ENCODE measurements at places on chromosomes 12 and 14.

DNA sequence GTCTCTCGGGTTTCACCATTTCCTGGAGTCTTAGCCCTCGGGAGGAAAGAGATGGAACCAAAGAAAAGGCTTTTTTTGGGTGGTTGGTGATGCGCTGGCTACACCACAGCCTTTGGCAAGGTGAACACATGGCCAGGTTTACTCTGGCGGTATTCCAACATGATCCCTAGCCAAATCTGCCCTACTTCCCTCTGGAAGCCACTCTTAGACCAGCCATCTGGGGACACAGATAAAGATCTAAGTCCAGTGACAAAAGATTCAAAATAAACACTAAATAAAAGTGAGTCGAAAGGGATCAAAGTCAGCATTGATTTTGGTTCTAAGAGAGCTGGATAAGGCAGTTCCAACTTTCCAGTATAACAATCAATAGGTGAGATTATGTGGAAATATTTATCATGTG is 694.5 kb downstream of the VRK1 start:
- DNase-seq = no peak

- DNase-seq = no peak
Measured at GRCh38 chr12:65090461-65090860, 30.6 kb downstream of the WIF1 start.

DNA sequence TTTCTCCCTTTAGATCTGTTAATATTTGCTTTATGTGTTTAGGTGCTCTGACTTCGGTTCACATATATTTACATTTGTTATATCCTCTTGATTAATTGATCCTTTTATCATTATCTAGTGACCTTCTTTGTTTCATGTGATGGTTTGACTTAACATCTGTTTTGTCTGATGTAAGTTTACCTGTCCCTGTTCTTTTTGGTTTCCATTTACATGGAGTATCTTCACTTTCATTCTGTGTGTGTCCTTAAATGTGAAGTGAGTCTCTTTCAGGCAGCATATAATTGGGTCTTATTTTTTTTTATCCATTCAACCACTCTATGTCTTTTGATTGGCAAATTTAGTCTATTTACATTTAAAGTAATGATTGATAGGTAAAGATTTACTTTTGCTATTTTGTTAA is 24.2 kb downstream of the TRMT5 start:
- DNase-seq = no peak

GRCh38 chr12:93530358-93530757 is 42.1 kb upstream of the SOCS2 start:
- peak; percentile 50 for DNase-seq

GRCh38 chr12:103197725-103198388 is 240.4 kb downstream of the ASCL1 start:
- DNase-seq = no peak

GRCh38 chr12:15735837-15736615 is 53.2 kb downstream of the EPS8 start:
- no peak for DNase-seq

GRCh38 chr12:40032433-40033241 is 73.2 kb downstream of the SLC2A13 start:
- no peak for DNase-seq

DNA sequence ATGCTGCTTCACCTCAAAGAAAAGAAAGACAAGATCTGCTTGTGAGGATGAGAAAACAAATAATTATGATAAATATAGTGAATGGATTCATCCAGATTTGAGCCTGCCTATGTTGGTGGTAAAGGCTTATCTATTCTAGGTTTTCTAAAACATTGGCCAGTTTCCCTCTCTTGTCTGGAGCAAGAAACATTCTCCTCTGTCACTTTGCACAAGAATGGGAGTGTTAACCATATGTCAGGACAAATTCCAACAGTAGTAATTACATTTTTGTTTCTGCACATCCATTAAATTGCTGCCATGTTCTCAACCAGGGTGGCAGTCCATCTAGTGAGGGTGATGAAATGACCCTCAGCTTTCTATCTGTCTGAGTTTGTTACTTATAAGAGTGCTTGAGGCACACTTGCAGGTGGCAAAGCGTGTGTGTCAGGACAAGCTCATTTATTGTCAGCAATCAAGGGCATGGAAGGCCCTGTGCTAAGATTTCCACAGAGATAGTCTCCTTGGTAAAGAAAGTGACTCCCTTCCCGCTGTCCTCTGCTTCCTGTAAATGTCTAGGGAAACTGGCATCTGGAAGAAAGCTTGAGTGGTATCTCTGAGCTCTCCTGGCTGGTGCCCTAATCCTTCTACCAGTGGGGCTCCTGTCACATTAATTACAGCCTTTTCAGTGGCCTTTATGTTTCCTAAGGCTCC is 502.1 kb upstream of the FLRT2 start:
- no peak for DNase-seq

DNA sequence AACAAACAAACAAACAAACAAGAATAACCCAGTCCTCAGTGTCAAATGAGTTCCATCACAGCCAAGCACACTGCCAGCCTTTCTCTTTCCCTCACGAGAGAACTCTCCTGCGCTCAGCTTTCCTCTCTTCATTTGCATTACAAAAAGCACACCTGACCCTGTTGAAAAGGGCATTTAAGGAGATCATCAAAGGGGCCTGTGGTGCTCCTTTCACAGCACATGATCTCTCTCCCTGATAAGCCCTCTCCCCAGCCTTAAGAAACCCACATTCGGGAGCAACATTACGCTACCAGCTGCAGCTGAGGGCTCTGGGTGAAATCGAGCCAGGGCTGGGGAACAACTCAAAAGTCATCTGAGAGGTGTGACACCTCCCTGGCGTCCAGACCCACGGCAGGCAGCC is 165.6 kb upstream of the TMCC3 start:
- no peak for DNase-seq

DNA sequence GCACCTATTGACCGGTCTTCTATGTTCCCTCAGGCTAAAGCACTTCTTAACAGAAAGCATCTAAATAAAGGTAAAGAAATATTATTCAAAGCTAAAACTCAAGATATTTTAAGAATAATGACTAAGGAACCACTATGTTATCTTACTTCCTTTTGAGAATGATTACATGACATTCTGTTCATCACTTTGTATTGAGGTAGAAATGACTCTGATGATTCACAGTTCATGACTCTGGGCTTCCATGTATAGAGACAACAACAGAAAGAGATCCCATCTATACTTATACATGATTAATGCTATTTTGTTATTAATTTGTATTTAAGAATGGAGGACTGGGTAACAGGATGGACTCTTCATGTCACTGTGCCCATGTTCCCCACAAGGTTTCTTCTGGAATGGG is 218.3 kb upstream of the OR4E1 start:
- DNase-seq = no peak

GRCh38 chr12:122584177-122584863 is 57.3 kb downstream of the KNTC1 start:
- no peak for DNase-seq

- DNase-seq = peak; percentile 89
Measured at GRCh38 chr12:66144791-66145754, 14.5 kb upstream of the LLPH start.

DNA sequence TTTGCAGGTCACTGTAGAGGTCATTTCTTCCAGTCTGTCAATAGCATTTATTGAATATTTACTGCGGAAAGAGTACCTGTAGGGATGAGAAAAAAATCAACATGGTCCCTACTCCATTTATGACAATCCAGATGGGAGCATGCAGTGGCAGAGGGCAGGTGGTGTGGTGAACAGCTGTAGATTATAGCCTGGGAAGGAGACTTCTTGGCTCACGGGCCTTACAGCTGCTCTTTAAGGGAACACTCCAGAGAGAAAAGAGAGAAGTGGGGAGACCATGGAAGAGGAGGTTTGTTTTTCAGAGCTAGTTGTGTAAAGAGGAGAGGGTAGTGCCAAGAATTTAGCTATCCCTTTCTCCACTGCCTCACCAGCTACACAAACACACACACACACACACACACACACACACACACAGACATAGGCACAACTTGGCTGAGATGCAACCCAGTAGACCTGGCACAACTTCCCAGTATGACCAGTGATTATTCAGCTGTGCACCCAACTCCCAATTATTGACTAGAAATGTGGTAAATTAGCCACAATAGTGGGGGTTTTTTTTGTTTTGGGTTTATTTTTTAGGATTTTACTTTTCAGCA is 41.0 kb downstream of the GPHB5 start:
- DNase-seq = peak; percentile 11

- peak; percentile 11 for DNase-seq
Measured at GRCh38 chr14:32121948-32122347, 44.8 kb downstream of the ARHGAP5 start.

- DNase-seq = no peak
Measured at GRCh38 chr14:94056579-94057308, 24.3 kb downstream of the DDX24 start.

GRCh38 chr12:112543751-112544150 is 125.0 kb downstream of the PTPN11 start:
- no peak for DNase-seq

- no peak for DNase-seq
Measured at GRCh38 chr14:83533734-83534133, 1996.2 kb upstream of the FLRT2 start.

- peak; percentile 66 for DNase-seq
Measured at GRCh38 chr12:46384451-46385309, 12.1 kb upstream of the SLC38A2 start.

DNA sequence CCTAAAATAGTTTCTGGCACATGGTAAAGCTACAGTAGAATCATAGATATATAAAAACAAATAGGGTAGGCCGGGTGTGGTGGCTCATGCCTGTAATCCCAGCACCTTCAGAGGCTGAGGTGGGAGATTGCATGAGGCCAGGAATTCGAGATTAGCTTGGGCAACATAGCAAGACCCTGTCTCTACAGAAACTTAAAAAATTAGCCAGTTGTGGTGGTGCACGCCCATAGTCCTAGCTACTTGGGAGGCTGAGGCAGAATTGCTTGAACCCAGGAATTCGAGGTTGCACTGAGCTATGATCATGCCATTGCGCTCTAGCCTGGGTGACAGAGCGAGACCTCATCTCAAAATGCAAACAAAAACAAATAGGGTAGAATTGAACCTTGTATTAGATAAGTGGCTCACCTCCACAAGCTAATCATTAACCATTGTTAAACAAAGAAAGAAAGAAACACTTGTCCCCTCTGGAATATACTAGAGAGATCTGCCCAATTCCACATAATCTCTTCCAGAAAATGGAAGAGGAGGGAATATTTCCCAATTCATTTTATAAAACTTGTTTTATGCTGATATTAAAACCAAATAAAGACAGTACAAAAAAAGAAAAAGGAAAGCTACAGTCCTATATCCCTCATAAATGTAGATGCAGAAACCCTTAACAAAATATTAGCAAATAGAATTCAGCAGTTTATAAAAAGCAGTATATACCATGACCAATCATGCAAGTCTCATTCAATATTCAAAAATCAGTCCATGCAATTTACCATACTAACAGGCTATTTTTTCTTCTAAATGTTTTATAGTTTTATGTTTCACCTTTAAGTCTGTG is 22.7 kb upstream of the DHRS2 start:
- no peak for DNase-seq

- DNase-seq = no peak
Measured at GRCh38 chr12:105072888-105073488, 11.3 kb downstream of the ALDH1L2 start.

DNA sequence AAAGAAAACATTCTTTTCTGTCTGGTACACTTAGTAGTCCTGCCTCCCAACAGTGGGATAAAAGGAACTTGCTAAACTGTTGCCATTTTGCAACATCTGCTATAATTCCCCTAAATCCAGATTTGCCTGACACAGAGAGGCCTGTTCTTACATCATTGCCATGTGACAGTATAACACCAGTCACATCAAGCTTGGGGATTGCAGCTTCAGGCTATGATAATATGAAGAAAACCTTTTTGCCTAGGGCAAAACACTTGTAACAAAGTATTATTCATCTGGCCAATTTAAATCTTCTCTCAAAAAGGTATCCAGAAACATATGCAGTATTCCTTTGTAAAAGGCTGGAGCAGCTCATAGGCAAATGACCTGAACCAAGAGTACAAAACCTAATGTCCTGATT is 80.9 kb upstream of the OTX2 start:
- no peak for DNase-seq

DNA sequence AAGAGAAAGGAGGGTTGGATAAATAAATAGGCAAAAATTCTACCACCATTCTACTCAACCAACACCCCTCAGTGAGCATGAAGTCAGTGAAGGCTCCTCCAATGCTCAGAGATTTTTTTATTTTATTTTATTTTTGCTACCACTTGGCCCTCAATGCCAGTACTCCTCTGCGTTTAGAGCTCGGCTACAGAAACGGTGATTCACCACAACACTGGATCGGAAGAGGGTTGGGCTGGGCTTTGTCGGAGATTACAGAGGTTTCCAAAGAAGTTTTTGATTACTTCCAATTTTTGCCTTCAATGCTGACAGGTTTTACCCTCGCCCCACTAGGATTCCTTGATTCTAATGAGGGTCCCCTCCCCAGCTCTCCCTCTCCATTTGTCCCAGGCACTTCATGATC is 1027.2 kb upstream of the TMEM132C start:
- peak; percentile 44 for DNase-seq

DNA sequence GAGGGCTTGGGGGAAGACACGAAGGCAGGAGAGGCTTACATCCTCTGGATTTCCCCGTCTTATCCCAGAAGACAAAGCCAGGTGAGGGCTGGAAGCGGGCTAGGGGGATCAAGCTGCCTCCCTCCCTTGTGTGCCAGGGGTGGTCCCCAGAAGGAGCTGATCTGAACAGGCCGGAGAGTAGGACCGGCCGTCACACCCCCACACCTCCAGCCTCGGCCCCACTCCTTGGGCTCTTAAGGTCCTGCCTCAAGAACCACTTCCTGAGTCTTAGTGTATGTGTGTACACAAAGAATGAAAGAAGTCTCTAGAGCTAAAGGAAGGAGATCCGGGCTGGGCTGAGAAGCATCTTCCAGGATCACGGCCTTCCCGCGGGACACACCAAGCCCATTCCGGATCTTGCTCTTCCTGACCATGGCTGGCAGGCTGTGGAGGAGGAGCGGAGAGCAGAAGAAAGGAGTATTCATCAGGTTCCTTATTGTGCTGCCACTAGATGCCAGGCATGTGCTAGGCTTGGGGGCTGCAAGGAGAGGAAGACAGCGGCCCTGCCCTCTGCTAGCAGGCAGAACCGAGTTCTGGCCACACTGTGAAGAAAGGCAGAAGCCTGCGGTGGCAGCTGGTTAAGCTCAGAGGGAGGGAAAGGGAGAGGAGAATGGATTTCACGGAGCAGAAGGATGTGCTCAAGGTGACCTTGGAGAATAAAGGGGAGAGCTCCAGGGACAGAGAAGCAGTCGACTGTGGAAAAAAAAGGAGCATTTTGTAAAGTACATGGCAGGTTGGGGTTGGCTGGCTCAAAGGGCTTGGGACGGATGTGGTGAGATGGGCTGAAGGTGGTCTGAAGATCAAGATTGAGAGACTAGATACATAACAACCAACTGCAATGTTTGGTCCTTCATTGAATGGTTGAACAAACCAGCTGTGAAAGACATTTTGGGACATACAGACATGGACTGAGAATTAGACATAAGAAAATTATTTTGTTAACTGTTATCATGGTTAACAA is 1.3 kb upstream of the CD63 start:
- DNase-seq = peak; percentile 56

DNA sequence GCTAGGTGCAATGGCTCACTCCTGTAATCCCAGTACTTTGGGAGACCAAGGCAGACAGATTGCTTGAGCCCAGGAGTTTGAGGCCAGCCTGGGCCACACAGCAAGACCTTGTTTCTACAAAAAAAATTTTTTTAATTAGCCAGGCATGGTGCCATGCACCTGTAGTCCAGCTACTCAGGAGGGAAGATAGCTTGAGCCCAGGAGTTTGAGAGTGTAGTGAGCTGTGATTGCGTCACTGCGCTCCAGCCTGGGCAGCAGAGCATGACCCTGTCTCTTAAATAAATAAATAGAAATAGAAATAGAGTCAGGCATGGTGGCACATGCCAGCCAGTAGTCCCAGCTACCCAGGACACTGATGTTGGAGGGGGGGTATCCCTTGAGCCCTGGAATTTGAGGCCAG is 36.7 kb upstream of the CLIP1 start:
- DNase-seq = no peak

Measured in fibroblast of the aortic adventitia (primary cell).